K562 (cell line): ENCODE measurements at places on chromosomes 12 and 14.

- no peak for DNase-seq
Observed at GRCh38 chr14:21436567-21437062, 19.3 kb downstream of the CHD8 start.

GRCh38 chr12:101564912-101565311, 29.9 kb upstream of the MYBPC1 start:
- peak; percentile 22 for DNase-seq

DNA sequence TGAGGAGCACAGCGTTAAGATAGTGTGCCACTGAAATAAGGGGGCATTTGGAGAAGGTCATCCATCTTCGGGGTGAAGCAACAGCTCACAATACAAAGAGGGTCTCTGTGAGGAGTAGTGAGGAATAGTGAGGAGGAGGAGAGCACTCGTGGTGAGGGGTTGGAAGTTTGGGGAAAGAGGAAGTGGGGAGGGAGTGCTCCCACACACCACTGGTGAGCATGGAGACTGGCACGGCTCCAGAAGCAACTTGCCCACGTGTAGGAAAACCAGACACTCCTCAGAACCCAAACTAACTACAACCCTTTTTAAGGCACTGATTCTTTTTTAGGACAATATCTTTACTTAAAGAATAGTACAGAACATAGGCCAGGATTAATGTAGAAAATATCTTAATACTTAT, 48.9 kb downstream of the GALNT8 start:
- no peak for DNase-seq

DNA sequence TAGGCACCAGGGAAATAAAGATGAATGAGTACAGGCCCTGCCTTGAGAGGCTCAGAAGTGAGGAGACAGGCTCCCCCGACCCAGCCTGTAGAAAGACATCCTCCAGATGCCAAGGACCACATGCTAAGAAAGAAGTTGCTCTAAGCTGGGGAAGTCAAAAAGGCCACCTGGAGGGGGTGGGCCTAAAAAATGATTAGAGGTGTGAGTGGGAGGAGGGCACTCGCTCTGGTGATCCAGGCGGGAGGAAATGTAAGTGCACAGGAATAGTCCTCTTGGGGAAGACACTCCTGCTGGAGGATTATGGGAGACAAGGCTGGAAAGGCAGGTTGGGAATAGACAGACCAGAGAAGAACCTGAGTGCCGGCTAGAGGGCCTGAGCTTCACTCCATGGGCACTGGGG, 32.2 kb downstream of the SMUG1 start:
- DNase-seq: no peak

DNA sequence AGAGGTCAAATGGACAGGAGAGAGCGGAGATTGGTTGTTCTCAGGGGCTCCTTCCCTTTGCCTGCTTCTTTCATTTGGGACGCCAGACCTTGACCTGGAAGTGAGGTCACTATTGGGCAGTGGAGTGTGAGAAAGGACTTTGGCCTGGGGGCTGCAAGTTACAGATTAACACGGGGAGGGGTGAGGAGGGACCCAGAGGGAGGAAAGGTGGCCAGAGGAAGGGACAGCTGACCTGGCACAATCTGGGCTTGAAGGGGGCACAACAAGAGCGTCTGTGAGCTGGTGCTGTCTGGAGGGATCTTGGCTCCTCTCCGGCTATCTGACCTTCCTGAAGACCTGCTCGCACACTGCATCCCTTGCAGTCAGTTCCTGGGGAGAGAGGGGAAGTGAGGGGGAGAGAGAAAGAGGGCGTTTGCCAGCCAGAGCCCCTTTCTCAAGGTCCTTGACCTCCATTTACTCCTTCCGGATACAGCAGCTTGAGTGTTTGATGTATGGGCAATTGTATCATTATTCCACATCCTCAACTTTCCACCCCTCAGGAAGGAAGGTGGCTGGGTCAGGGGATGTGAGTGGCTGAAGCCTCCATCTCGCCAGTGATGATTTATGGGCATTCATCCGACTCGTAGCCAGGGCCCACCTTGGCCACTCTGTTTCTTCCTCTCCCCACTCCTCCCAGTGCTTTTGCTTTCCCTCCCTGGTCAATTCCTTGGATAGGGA, 4.7 kb downstream of the RBP5 start:
- no peak for DNase-seq

DNA sequence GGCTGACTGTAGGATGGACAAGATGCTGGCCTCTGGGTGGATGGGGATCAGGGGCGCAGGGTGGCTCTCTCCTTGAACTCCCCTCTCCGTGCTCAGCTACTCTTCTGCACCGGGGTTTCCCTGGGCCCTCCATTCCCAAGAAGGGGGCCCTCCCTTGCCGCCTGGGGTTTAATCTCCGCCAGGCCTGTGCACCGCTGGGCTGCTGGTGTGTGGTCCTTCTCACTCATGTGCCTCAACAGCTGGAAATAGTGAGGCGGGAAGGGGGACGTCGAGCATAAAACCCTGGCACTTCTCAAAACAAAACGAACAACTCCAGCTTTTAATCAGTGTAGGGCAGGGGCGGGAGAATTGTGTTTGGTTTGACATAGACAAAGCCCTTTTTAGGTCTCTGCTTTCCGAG, 19.0 kb upstream of the SMOC1 start:
- DNase-seq: no peak

DNA sequence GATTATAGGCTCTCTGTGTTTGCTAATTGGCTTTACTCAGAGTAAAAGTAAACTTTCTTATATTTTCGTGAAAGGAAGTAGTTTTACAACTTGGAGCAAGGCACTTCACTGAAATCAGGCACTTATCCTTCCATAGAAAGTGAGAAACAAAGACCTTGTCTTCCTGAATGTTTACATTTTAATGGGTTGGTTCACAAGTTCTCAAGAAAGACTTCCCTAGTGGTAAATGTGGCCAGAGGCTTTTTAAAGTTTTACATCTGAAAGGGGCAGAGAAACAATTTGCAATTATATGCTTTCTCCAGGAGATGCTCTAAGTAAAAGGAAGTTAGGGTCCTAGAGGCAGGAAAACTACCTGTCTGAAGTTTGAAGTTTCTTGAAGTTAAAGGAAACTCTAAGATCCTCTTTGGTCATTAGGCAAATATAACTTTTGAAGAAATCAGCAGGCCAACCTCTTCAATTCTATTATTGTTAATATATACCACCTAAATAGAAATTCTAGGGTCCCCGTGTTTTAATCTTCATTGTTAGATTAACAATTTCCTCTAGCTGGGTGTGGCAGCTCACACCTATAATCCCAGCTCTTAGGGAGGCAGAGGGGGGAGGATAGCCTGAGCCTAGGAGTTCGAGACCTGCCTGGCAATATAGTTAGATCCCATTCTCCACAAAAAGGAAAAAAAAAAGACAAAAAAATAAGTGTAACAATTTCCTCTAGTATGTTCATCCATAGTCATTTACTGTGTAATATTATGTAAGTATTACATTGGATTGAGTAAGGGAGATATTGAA, 644.9 kb upstream of the FOXG1 start:
- DNase-seq: no peak

GRCh38 chr12:45913631-45914030, 76.7 kb downstream of the SCAF11 start:
- no peak for DNase-seq

DNA sequence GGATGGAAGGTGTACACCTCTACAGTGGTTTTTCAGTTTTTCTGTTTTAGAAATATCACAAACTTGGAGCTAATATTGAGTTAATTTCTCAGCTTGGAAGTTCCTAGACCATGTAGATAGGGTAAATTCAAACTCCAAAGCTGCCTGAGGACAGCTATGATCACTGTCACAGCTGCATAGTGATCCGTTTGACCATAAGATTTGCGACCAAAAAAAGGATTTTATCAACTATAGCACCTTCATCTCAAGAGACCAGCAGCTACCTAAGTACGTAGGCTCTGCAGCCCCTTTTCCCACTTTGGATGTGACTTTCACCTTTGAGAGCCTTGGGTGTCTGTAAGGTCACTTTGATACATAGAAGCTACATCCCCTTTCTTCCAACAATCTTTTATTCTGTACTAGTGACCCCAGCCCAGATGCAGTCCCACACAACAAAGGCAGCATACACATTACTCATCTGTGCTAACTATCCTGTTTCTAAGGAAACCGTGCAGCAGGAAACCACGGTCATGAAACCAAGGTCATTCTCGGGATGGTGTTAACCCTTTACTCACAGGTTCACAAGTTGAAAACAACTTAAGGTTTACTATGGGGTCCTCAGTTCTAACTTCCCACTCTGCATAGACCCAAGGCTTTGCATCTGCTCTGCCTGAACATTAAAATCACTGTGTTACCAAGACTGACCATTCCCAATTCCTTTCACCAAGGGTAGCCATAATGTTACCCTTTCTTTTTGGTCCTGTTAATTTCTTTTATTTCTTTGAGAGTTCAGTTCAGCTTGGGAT, 75.4 kb downstream of the IFT81 start:
- DNase-seq: no peak

GRCh38 chr12:6275928-6276887, 34.3 kb upstream of the PLEKHG6 start:
- DNase-seq: no peak

GRCh38 chr12:112004041-112004440, 8.9 kb downstream of the TMEM116 start:
- no peak for DNase-seq

- no peak for DNase-seq
Observed at GRCh38 chr14:72521968-72522741, 371.7 kb downstream of the DPF3 start.

DNA sequence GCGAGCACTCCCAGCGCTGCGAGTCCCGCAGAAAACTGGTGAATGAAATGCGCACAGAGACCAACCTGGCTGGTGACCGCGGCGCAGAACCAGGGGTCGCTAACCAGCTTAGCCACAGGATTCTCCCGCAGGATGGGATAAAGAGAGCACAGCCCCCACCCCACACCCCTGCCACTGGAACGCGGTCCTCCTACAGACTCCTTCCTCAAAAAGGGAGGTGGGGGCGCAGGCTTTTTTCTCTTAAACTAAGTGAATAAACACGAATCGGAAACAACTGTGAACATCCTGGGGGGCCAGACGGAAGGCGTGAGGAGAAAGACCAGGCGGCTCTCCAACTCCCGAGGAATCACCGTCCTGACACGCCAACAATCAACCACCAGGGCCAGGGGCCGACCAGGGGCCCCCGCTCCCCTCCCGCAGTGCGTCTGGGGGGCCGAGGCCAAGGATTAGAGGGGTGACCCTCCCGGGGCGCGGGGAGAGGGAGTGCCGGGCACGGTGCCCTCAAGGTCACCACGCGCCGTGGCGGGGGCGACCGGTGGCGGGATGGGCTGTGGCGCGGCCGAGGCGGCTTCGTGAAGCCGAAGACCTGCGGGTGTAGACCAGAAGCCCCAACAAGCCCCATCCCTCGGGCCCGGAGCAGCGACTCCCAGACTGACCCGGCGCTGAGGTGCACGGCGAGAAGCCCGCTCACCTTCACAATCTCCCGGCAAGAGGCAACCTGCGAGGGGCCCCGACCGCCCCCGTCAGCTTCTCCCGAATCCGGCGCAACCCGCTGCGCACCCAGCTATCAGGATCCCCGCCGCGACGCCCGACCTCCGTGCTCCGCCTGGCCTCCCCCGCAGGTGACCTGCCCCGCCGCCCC, 704 bp downstream of the ATP2B1 start:
- peak; percentile 59 for DNase-seq

DNA sequence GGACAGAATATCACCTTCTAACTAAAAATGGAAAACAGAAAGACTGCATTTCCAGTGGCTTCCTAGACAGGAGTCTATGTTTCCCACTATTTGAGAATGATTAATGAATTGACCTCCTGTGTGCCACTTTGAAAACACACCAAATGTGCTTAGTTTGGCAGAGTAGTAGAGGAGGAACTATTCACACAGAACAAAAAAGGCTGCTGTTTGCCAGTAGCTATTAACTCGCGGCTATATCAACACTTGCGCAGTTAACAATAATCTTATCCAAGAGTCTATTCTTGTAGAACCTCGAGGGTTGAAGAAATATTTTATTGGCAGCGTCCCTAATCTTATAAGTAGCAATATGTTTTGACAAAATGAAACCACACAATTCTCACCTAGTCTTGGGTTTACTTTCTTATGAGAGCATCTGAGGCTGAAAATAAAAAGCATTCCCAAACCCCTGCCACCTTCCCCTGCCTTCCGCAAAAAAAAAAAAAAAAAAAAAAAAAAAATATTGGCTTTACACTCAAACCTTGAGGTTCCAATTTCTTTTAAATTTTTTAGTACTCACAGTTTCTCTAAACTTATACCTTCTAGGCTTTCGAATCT, 127.3 kb upstream of the FLRT2 start:
- no peak for DNase-seq

DNA sequence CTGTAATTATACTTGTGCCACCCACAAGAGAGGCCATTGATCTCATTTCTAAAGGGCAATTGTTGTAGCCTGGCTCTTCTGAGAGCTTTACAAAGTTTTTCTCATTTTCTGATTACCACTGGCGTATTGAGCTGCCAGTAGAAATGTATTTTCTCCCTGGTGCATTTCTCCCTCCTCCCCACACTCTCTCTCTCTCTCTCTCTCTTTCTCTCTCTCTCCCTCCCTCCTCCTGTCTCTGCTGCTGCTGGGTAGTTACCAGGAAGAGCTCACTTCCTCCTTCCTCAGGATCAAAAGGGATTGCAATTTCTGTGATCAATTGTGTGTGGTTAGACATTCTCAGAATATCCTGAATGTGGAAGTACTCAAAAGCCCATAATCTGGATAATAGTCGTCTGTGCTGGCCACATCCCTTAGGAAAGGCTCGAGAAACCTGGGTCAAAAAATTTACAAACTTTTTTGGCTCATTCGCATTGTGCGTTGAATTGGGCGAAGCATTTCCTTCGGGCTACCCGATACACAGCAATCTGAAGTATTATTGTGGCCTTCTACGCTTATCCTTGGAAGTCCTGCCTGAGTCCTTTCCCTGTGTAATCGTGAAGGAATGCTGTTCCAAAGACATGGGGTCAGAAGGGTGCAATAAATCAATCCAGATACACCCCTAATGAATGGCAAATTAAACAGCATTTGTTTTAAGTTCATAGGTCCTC, 254.8 kb downstream of the MSRB3 start:
- no peak for DNase-seq

GRCh38 chr12:43694879-43695278, 63.7 kb downstream of the PUS7L start:
- no peak for DNase-seq

DNA sequence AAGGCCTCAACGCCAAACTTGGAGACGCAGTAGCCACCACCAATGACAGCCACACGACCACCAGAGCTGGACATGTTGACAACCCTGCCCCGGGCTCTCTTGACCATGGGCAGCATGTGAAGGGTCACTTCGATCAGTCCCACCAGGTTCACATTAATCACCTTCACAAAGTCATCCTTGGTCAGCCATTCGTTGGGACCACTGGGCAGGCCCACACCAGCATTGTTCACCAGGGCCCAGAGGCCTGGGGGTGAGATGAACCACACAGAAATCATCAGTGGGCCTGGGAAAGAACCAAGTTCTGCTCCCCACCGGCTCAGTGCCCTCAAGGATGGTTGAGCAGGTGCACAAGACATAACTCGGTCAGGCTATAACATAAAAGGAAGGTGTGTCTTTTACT, 4.0 kb downstream of the SDR9C7 start:
- DNase-seq: no peak

GRCh38 chr14:104941508-104942365, 17.1 kb downstream of the PLD4 start:
- no peak for DNase-seq
